ENCODE measurements at places on chromosomes 6 and 20.
A peak's percentile ranks its signal among the peaks of the same experiment; 100 is the strongest.

DNA sequence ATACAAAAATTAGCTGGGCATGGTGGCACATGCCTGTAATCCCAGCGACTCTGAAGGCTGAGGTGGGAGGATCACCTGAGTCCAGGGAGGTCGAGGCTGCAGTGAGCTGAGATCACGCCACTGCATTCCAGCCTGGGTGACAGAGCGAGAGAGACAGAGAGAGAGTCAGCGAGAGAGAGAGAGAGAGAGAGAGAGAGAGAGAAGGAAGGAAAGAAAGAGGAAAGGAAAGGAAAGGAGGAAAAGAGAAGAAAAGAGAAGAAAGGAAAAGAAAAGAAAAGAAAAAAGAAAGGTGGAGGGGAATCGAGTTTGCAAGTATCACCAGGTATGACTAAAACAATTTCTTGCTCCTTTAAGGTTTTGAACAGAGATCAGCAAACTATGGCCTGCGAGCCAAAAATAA lies 152.3 kb downstream of the BTBD9 start:
- H3K27me3 ChIP-seq = no peaks in the 10 kb centered on the region
- no peaks in the 10 kb centered on the region for H3K36me3 ChIP-seq
- no peak overlapping the region for H3K4me3 ChIP-seq
- no peak for DNase-seq
- H3K27ac ChIP-seq = no peak overlapping the region

DNA sequence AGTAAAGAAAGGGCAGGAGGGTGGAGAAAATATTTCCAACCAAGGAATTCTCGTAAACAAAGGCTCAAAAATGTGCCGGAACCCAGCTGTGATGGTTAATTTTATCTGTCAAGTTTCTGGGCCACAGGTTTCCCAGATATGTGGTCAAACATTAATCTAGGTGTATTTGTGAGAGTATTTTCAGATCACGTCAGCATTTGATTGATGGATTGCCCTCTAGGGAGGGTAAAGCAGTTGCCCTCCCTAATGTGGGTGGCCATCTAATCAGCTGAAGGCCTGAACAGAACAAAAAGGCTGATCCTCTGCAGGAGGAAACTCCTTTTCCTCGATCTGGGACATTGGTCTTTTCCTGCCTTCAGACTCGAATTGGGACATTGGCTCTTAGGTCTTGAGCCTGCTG lies 298.7 kb upstream of the TCF21 start:
- no peaks in the 10 kb centered on the region for H3K4me1 ChIP-seq
- H3K27ac ChIP-seq = no peak overlapping the region
- H3K36me3 ChIP-seq = no peaks in the 10 kb centered on the region
- DNase-seq = no peak

GRCh38 chr6:110520992-110521543 lies 44.7 kb upstream of the SLC22A16 start:
- H3K4me1 ChIP-seq = no peaks in the 10 kb centered on the region
- H3K4me3 ChIP-seq = no peak overlapping the region
- H3K36me3 ChIP-seq = no peaks in the 10 kb centered on the region
- H3K27me3 ChIP-seq = peaks cover 11% of the 10 kb centered on the region
- no peak for DNase-seq

DNA sequence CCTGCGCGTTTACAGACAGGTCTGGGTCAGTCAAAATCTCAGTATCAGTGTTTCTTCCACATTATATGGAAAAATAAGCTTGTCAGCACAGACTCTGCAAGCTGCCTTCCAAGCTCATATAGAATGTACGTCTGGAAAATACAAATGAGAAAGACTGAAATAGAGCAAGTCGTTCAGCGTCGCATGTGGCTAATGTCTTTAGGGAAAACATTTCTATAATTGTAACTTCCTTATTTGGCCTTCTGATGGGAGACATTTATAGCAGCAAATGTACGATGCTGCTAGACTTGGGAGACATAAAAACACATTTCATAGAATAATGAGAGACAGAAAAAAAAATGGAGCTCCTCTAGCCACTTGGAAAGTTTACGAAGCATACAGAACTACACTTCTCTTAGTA lies 122.2 kb downstream of the KIF16B start:
- DNase-seq = no peak
- no peaks in the 10 kb centered on the region for H3K27me3 ChIP-seq
- peaks cover 3% of the 10 kb centered on the region for H3K4me1 ChIP-seq
- H3K4me3 ChIP-seq = no peak overlapping the region
- no peaks in the 10 kb centered on the region for H3K36me3 ChIP-seq
- H3K27ac ChIP-seq = no peak overlapping the region

DNA sequence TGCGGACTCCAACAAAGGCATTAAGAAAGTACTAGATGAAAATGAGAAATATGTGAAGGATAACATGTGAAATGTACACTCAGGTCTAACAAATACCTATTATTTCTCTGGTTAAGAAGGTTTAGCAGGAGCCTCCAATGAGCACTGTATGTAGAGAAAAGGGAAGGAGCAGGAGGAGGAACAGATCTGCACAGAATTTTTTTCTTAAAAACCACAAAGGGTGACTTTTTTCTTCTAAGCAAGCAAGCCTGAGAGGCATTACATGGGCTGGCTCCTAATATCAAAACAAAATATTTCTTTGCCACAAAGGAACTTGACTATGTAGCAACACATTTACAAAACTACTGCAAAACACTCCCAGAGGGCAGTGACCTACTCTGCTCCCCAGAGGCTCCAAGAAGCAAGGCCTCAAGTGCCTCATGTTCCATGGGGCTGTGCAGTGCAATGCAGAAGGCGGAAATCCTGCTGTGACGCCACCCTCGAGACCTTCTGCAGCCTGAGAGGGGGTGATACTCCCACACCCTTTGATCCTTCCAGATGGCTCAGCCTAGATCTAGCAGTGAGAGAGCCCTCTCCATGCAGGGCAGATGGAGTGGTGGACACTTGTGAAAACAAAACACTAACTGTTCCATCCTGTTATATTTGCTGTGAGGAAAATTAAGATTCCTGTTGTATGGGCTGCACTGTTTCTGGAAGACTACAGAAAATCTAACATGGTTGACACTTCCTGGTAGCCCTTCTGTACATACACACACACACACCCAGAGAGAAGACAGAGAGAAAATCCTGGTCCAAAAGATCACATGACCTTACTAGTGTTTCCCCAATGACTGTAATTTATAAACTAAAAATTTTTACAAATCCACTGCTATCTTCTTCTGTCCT lies 36.0 kb upstream of the SMIM29 start:
- H3K36me3 ChIP-seq = peaks cover 21% of the 10 kb centered on the region
- H3K27ac ChIP-seq = no peak overlapping the region
- H3K4me3 ChIP-seq = no peak overlapping the region
- H3K4me1 ChIP-seq = peaks cover 10% of the 10 kb centered on the region

DNA sequence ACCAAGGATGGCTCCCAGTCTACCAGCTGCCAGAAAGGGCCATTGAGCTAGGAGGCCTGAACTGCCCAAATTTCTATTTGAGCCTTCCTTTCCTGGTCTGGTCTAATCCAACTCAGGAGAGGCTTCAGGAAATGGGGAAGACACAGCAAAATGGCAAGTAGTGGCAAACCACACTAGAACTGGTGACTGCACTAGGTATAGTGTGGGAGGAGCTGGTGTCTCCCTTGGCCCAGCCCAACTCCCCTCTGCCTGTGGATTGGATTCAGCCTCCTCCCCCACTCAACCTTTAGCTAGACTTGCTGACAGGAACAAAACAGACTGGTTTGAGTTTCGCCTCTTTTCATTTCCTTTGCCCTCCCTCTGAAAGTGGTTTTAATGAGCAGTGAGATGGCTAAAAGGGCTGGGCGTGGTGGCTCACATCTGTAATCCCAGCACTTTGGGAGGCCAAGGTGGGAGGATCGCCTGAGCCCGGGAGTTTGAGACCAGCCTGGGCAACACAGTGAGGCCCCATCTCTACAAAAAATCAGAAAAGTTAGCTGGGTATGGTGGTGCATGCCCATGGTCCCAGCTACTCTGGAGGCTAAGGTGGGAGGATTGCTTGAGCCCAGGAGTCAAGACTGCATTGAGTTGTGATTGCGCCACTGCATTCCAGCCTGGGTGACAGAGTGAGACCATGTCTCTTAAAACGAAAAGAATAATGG lies 17.5 kb downstream of the MRPS18A start:
- no peak for DNase-seq
- peak overlapping the region; percentile 66 for H3K27ac ChIP-seq
- no peaks in the 10 kb centered on the region for H3K27me3 ChIP-seq
- H3K4me1 ChIP-seq = peaks cover 13% of the 10 kb centered on the region
- peaks cover 31% of the 10 kb centered on the region for H3K36me3 ChIP-seq

DNA sequence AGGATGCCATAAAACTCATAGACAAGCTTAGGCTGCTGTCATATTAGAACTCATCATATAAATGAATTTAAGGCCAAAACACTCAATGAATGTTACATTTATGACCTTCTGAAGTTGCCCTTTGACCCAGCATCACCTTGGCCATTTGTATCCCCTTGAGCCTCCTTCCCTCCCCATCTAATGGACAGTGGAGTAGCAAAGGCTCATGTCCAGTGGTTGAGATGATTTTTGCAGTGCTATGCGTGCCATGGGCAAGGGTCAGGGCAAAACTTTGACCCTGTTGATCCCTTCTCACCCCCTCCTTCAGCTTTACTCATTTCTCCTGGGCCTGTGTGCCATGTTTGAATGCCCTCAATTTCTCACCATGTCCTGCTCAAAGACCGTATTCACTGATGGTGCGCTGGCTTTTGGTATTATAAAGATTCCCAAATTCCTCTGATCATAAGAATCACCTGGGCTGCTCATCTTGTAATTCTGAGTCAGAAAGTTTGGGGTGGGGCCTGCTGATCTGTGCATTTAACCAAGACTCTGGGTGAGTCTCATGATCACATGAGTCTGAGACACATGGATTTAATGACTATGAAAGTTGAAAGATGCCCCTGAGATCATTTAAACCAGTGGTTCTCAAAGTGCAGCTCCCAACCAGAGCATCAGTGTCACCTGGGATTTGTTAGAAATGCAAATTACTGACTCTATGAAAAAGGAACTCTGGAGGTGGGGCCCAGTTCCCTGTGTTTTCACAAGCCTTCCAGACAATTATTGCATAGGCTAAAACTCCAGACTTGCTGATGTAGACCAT lies 57.5 kb upstream of the IL20RA start:
- H3K36me3 ChIP-seq = no peaks in the 10 kb centered on the region
- no peak for DNase-seq
- no peaks in the 10 kb centered on the region for H3K27me3 ChIP-seq
- no peak overlapping the region for H3K4me3 ChIP-seq
- H3K4me1 ChIP-seq = peaks cover 24% of the 10 kb centered on the region

- no peak overlapping the region for H3K4me3 ChIP-seq
- no peaks in the 10 kb centered on the region for H3K27me3 ChIP-seq
- DNase-seq = no peak
- H3K36me3 ChIP-seq = no peaks in the 10 kb centered on the region
Measured at GRCh38 chr6:5677219-5678000, 329.3 kb downstream of the NRN1 start.

DNA sequence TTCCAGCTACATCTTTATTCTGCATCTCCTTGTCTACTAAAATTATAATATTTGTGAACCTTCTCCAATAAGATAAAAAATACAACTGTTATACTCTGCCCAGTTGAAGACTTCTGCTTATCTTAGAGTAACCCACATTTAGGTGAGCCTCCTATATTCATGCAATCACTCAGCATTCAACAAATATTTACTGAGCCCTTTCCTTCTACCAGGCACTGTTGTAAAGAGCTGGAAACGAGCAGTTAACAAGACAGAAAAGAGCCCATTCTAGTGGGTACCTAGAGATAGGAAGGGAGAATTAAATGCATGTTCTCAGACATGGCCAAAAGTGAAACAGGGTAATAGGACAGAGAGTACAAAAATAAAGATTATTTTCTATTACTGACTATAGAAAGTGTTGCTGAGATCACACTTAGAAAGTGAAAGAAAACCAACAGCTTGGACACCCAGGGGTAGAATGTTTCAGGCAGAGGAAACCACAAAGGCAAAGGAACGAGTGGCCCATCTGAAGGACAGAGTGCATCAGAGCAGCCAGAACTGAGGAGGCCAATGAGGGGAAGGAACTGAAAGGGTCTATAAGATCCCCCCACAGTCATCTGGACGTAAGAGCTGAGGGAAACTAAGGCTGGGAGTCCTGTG lies 50.8 kb upstream of the SMLR1 start:
- peak overlapping the region; percentile 29 for H3K4me3 ChIP-seq
- H3K4me1 ChIP-seq = peaks cover 20% of the 10 kb centered on the region
- no peaks in the 10 kb centered on the region for H3K36me3 ChIP-seq
- H3K27ac ChIP-seq = peak overlapping the region; percentile 91

DNA sequence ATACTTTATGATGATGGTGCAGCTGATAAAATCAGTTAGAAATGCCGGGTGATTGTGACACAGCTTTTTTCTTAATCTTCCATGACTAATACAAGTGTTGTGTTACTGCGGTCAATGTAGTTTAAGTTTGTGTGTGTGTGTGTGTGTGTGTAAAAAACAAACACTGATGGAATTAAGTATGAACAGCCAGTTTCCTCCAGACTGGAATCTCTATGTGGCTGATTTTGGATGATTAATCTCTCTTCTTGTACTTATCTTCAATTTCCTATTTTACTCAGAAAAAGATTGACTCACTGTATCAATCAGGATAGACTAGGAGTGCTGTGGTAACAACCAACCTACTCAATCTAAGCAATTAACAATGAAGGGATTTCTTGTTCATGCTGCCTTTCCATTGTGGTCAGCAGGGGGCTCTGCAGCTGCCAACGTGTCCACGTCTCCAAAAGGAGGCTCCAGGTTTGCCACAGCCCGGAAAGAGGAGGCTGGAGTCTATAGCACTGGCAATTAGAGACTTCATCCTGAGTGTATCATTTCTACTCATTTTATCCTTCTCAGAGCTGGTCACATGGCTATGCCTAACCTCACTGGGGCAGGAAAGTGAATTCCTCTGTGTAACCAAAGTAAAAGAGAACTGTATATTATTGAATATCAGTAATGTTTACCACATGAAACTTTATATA lies 107.7 kb downstream of the CD109 start:
- no peak for DNase-seq
- no peaks in the 10 kb centered on the region for H3K27me3 ChIP-seq
- no peaks in the 10 kb centered on the region for H3K4me1 ChIP-seq
- H3K27ac ChIP-seq = no peak overlapping the region
- no peak overlapping the region for H3K4me3 ChIP-seq

DNA sequence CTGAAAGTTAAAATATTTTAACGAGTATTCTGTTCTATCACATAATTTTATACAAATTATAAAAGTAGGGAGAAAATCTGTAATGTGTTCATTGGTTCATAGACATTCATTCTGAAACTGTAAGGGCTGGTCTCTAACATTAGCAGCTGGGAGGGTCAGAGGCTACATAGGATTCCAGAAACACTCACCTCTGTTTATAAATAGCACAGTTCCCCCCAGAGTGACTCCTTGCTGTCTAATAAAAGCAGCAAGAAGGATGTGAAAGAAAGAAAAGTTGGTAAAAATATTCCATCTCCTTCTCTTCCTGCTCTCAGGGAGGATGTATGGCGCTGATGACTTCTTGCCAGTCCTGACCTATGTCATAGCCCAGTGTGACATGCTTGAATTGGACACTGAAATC lies 25.3 kb upstream of the NAA20 start:
- no peak overlapping the region for H3K4me3 ChIP-seq
- no peaks in the 10 kb centered on the region for H3K36me3 ChIP-seq
- no peaks in the 10 kb centered on the region for H3K4me1 ChIP-seq
- DNase-seq = no peak
- H3K27ac ChIP-seq = no peak overlapping the region

All from effector memory CD8-positive, alpha-beta T cell (primary cell).